Stimulated activated CD8-positive, alpha-beta memory T cell treated with anti-CD3 and anti-CD28 coated beads, Interleukin-15, amount 100 ng/mL, for 4 hours (primary cell): ENCODE measurements at places on chromosomes 5 and 9.

- DNase-seq = no peak
Measured at GRCh38 chr9:38015266-38015665, 53.8 kb downstream of the SHB start.

DNA sequence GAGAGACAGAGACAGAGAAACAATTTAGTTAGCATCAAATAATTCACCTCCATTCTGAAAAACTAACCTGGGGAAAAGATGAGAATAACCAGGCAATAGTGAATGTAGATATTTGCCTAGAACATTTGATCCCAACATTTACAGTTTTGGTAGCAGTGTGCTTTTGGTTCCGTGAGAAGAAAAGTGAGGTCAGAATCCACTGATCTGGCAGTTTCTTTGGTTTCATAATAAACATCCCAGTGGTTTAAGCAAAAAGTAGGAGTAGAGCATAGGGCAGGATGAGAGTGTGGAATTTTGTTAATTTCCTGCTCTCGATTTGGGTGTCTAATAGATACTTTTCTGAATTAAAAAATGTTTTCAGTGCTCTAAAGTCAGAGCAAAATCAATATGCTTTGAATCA, 887.0 kb downstream of the NR2F1-AS1 start:
- no peak for DNase-seq

- DNase-seq = no peak
Measured at GRCh38 chr5:131615957-131616356, 19.1 kb downstream of the RAPGEF6 start.

DNA sequence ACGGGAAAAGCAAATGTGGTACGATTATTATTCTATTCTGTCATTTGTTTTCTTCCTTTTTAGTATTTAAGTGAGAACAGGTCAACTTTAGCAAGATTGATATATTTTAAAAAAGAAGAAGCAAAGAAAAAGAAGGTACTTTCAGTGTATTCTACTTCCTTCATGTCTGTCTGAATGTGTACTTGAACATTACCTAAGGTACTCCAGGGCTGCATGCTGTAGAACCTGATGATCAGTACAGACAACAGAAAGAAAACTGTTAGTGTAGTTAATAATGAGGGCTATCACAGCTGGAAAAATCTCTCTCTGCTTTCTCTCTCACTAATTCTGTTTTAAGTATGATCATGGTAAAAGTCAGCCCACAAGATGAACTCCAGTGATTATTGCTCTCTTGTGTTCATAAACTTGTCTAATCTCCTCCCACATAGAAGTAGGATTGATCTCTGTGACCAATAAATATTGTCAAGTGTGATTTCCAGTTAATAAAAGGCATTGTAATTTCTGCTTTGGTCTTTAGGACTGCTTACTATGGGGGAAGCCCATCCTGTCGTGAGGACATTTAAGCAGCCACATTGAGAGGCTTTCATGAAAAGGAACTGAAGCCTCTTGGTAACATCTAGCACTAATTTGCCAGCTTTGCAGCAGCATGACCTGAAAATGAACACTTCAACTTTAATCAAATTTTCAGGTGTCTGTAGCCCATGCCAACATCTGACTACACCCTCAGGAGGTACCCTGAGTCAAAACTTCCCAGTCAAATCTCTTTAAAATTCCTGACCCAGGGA, 864.0 kb upstream of the ACO1 start:
- no peak for DNase-seq

DNA sequence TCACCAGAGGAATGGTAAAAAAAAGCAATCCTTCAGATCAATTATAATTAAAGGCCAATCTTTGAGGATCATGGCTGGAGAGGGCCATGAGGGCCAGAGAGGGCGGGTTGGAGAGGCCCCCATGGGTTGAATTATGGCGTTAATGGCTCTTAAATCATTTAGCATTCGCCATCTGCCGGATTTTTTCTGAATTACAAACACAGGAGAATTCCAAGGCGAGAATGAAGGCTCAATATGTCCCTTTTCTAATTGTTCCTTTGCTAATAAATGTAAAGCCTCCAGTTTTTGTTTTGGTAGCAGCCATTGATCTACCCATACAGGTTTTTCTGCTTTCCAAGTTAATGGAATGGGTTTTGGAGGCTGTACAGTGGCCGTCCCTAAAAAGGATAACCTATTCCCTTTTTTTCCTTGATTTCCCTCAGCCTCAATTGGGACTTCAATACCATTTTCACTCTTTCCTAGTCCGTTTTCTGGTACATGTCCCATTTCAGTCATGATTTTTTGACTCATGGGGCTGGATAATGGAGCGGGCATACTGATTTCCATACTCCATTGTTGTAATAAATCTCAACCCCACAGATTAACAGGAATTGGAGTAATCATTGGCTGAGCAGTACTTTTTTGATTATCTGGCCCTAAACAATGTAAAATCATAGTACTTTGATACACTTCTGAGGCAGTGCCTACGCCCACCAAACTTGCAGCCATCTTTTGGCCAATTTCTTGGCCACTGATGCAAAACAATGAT, 6.7 kb upstream of the TMEM141 start:
- no peak for DNase-seq

DNA sequence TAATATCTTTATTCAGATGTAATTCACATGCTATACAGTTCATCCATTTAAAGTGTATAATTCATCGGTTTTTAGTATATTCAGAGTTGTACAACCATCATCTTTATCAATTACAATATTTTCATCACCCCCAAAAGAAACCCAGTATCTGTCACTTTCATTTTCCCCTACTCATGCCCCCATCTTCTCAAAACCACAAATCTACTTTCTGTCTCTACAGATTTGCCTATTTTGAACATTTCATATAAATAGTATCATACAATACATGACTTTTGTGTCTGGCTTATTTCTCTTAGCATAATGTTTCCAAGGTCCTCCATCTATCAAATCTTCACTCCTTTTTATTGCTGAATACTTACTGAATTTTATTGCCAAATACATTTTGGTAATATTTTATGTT, 305.1 kb upstream of the SGCD start:
- no peak for DNase-seq

DNA sequence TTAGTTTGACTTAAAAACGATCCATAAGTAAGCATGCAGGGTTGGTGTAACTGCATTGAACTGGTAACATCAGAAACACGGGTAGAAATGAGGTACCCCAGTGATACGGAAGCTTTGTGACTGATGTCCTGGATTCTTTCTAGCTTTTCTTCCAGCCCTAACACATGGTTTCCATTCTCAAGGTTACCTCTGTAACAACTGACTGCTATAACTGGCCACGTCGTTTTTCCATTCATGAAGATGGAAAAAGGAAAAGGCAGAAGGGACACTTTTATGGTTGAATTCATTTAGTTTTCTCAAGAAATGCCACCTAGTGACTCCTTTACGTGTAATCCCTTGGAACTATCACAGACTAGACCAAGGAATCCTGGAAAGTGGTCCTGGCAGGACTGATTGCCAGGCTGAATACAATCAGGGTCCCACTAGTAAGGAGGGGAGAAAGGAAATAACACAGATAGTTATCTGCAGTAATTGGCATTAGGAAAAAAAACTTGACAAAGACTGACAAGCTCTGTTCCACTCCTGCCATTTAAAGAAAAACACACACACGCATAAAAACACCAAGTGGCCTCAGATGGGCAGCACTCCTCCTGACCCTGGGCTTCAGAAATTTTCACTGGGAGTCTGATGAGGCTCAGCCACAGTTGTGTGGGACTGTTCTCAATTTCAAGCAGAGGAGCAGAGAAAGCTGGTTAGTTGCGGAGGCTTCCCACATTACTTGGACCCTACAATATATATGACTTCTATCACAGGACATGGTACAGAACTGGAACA, 77.5 kb upstream of the ZNF169 start:
- no peak for DNase-seq

GRCh38 chr5:16505904-16506303, 40.3 kb upstream of the ZNF622 start:
- DNase-seq = no peak

GRCh38 chr9:97136421-97136820, 97.5 kb upstream of the CTSV start:
- no peak for DNase-seq

DNA sequence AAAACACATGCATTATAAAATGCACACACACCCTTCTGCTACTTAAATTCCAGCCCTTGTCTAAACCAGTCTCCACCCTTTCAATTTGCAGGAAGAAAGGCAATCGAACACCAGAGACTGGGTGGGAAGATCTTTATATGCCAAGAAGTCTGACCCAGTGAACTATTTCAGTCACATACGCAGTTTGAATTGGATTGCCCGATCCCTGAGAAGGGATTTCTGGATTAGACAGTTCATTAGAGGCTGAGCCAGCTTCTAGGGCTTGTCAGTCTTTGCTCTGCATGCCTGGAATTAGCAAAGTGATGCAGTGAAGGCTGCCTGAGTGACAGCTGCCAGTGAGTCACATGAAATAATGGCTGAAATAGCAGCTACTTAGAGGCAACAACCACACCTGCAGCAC, 159.9 kb downstream of the PPP2R2B start:
- DNase-seq = no peak

DNA sequence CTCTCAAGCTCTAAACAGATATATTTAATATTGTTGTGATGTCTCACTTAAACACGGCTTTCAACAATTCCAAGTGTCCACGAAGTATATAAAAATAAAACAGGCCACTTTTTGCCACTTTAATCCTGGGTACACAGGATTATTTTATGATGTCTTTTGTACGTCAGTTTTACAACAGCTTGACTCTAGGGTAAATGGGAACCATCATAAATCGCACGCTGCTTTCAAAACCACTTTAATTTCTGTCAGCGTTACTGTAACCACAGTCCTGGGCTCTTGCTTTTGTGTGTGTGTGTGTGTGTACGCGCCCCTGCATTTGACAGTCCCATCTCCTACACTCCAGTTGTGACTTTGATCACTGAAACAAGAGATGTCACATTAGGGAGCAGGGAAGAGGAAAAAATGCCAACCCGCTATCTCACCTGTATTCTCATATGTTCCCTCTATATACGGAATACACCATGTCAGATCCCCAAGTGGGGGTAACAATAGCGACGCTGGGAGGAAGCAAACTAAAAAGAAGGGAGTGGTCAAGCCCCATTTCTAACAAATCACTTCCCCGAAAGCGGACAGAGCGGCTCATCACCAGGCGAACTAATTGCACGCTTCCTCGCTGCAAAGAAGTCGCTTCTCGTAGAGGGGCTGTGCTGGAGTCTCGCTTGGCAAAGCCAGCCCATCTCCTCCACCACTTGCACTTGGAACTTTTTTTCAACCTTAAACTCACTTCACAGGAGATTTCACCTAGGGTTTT, 1.2 kb downstream of the BNC2 start:
- no peak for DNase-seq

DNA sequence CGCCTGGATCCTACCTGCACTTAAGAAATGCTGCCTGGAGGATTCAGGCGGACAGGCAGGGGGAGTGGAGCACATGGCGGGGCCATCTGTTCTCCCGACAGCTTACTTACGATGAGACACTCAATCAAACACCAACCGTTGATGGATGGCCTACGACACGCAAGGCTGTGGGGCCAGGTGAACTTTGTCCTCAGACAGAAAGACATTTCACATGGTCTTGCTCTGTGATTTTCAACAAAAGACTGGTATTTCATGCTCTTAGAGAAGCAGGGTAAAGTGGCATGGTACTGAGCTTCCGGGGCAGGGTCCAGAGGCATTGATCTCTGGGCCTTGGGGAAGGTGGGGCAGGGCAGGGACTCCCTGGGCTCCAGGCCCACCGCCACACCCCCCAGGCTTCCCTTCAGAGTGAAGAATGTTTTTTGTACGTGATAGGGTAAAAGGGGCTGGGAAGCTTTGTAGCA, 9.1 kb upstream of the OLFM1 start:
- DNase-seq = no peak

GRCh38 chr9:91119142-91119541, 242.6 kb downstream of the AUH start:
- no peak for DNase-seq

DNA sequence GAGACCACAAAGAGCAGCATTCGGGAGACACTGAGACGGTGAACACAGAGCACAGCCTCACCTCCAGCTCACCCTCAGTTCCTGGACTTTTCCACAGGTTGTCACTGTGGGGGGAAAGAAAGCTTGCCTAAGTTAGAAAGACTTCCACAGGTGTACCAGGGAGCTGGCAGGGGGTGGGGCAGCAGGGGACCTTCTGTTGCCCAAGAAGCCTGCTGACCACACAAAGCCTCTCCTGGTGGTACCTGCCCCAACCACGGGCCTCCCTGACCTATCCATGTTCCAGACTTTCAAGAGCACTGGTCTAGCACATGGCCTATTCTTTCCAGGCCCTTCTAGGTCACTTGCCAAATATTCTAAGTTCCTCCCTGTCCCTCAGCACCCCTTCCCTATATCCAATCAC, 550.8 kb downstream of the BNC2 start:
- no peak for DNase-seq

DNA sequence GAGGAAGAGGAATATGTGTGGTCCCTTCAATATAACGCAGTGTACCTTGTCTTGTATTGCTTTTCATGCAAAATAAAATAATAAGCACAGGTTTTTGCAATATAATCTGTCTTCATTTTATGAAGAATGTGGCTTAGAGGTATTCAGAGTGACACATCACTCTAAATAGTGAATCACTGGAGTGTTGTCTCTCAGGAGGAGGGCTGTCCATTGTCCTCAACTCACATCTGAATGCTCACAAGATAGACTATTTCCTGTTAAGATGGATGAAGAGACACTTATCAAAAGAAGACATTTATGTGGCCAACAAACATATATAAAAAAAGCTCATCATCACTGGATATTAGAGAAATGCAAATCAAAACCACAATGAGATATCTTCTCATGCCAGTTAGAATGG, 1147.5 kb upstream of the C9orf72 start:
- DNase-seq = no peak

DNA sequence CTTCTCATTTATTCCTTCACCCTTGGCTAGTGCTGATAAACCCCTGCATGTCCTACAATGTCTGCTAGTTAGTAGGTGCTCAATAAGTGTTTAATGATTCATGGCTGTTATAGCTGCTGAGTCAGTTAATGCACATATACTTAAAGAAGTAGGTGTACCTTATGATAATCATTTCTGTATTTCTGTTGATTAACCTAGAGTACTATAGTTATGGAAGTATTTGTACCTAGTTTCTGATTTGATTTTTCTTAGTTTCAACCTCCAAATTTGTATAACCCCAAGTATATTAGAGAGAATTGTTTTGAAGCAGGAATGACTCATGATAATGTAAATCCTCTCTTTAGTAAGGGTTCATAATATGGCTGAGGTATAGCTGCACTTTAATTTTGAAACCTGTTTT, 8.9 kb downstream of the SMAD5 start:
- DNase-seq = no peak

GRCh38 chr9:126412905-126413304, 86.3 kb downstream of the MVB12B start:
- DNase-seq = no peak

GRCh38 chr9:34072868-34073590, 24.3 kb upstream of the UBAP2 start:
- DNase-seq = no peak
